Fibroblast of the aortic adventitia (primary cell): ENCODE measurements at places on chromosomes 4 and X.
A peak's percentile ranks its signal among the peaks of the same experiment; 100 is the strongest.

GRCh38 chr4:151801547-151802516 lies 41.0 kb upstream of the GATB start:
- peak; percentile 46 for DNase-seq

DNA sequence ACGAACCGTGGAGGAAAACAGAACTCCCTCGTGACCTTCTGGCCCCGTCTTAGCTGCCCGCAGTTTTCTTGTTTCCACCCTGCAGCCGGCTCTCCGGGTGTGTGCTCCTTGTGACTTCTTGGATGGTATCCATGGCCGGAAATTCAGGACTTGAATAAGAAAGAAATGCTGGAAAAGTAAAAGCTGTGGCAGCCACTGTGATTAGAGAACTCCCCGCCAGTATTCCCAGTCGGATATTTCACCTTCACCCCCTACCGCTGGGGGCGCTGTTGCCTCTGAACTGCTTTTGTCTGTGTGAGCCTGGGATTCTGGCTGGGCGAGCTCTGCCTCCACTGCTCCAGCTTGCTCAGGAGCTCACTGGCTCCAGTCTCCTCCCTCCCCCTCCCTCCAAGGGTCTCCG lies 41.5 kb upstream of the CYP4V2 start:
- DNase-seq: peak; percentile 80

DNA sequence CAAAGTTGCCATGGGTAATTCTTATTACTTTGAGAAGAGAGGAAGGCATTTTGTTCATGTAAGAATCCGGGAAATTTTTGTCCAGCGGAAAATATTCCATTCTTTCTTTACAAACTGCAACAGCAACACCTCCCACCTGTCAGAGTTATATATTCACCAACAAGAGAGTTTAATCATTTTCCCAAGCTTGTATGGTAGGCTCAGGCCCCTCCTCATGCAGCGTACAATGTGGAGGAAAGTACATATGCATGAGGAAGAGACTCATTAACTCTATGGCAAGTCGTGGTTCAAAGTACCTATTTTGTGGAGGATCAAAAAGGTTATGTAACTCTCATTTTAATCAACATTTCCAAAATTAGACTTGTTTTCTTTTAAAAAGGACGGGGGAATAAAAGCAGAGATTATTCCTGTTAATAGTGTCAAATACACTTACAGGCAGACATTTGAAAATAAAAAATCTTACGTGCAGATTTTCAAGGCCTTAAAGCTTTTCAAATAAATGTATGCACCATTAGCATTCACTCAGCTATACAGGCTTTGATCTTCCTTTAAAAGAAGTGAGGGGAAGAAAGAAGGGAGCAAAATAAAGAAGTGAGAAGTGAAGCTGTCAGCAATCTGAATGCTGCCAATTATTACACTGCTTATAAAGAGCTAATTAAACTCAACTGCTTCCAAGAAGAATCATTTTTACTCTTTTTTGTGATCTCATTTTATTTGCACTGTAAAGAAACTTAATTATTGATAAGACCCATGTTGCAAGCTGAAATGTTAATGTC lies 204.8 kb downstream of the FAT4 start:
- DNase-seq: no peak

- peak; percentile 22 for DNase-seq
These were observed 4.1 kb downstream of the PCDH7 start for GRCh38 chr4:30724247-30724646.

DNA sequence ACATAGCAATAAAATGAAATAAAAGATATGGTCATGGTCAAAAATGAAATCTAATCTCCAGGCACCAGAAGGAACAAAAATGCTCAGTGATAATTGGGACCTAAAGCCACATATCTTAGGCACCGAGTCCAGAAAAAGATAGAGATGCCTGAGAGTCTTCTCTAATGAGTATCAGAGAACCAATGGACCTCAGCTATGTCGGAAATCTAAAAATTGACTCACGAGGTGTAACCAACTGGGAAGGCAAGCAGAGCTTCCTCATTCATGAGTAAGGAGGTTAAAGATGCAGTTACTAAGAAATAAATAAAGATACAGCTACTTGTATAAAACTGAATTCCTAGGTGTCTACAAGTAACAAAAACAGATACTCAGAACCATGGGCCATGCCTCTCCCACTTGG lies 72.1 kb downstream of the KLHL34 start:
- DNase-seq: no peak

GRCh38 chr4:27946799-27947198 lies 1086.2 kb downstream of the STIM2 start:
- no peak for DNase-seq

GRCh38 chr4:18529482-18529881 lies 507.9 kb upstream of the LCORL start:
- DNase-seq: no peak

- DNase-seq: peak; percentile 55
These were observed 57.7 kb downstream of the IL13RA2 start for GRCh38 chrX:114959729-114960128.

- DNase-seq: no peak
These were observed 193.7 kb downstream of the PPP3CA start for GRCh38 chr4:101153653-101154052.

GRCh38 chrX:22409418-22409817 lies 136.7 kb downstream of the CBLL2 start:
- DNase-seq: no peak

- DNase-seq: no peak
These were observed 28.7 kb downstream of the PRPS1 start for GRCh38 chrX:107656978-107657377.

DNA sequence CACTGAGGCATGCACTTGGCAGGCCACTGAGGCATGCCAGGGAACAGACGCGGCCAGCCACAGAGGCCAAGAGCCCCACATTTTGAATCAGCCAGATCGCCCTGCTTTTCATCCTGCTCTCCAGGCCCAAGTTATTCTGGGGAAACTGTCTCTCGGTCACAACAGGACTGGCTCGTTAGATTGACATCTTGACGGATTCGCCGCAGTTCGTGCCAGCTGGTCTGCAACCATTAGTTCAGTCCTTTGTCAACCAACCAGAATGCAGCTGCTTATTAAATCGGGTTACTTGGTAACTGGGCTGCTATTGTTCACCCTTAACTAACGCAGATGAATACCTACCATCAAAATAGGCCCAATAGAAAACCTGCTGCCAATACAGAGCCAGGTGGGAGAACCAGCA lies 16.7 kb downstream of the CLDN34 start:
- DNase-seq: no peak

- no peak for DNase-seq
These were observed 2.0 kb upstream of the PROM1 start for GRCh38 chr4:16085822-16086221.

GRCh38 chr4:620201-620600 lies 5.2 kb upstream of the PDE6B start:
- no peak for DNase-seq

DNA sequence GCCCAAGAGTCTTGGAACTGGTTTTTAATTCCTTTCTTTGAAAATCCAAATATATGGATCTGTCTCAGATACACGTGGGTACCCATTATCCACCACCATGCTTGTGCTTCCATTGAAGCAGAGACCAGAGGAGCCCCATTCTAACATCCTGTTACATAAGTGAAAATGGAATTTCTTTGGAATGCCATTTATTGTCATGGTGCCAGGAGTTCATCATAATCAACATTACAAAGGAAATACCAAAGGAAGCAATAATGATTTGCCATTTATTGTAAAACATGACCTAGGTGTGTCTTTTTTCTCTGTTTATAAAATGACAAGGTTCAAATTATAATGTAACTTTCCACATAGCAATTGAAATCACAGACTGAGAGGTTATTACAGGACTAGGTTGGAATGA lies 61.7 kb downstream of the PALLD start:
- DNase-seq: peak; percentile 72

GRCh38 chr4:22356987-22357596 lies 158.8 kb downstream of the ADGRA3 start:
- peak; percentile 68 for DNase-seq

- no peak for DNase-seq
These were observed 65.9 kb upstream of the OGT start for GRCh38 chrX:71466979-71467523.

- no peak for DNase-seq
These were observed 1.6 kb upstream of the GIMD1 start for GRCh38 chr4:106370214-106370613.

DNA sequence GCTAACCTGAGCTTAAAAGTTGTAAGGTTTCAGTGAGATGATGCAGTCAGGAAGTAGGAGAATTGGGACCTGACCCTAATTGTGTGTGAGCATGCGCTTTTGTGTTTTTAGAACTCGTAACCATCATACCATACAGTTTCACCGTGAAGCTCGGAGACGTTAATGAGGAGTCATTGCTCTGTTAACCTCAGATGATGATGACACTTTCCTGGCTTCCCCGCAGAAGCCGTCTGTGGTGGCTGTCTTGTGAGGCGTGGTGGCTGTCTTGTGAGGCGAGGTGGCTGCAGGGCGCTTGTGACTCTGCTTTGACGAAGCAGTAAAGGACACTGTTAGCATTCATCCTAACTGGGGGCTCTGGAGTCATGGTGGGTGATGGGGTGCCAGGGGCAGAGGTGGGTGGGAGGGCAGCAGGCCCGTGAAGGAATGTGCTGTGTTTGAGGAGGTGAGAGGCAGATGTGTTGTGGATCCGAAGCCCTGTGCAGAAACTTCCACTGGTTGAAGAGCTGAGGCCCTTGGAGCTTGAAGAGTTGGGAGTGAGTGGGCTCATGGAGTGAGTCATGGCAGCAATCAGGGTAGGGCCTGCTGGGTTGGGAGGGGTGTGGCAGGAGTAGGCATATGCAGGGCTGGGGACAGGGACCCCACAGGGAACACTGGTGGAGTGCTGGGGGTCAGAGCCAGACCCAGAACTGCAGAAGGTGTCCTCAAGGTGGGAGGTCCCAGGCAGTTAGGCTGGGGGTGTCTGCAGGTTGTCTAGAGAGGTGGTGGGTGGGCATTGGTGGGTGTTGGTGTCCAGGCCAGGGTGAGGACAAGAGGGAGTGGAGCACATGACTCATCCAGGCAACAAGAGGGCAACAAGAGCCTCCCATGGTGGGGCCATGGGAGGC lies 57.4 kb downstream of the NSD2 start:
- no peak for DNase-seq

- DNase-seq: no peak
These were observed 31.4 kb downstream of the SSX5 start for GRCh38 chrX:48165241-48165640.

DNA sequence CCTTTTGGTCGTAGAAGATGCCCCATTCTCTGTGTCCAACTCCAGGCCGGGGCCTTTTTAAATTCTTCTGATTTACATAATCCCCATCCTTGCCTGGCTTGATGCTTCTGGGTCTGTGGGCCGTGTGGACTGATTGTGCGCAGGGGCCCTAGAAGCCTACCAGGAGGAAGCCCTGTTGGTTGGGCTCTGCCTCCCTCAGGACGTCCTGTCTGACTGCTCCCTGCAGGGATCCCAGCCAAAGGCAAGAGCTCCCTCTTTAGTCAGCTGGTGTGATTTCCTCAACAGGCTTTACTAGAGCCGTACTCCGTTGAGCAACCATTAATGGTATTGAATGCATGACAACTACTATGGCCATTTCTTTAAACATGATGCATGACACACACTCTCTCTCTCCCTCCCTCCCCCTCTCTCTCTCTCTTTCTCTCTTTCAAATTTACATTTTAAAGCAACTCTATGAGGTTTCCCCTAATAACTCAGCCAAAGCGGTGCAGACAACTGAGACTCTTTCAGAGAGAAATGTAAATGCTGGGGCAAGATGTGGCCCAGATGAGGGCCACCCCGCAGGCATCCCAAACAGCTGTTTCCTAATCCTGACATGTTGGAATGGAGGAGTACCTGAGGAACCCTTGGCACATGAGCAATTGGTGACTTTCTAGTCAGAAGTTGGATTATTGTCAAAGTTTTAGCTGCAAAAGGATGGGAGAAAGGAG lies 117.3 kb downstream of the DRD5 start:
- DNase-seq: peak; percentile 2

GRCh38 chr4:72340803-72341431 lies 228.1 kb downstream of the ADAMTS3 start:
- DNase-seq: peak; percentile 21

GRCh38 chrX:20046864-20047263 lies 56.0 kb upstream of the BCLAF3 start:
- no peak for DNase-seq

- DNase-seq: peak; percentile 50
These were observed 105.9 kb downstream of the THOC2 start for GRCh38 chrX:123626962-123627361.

GRCh38 chr4:139574641-139575040 lies 18.6 kb upstream of the SETD7 start:
- DNase-seq: peak; percentile 67

DNA sequence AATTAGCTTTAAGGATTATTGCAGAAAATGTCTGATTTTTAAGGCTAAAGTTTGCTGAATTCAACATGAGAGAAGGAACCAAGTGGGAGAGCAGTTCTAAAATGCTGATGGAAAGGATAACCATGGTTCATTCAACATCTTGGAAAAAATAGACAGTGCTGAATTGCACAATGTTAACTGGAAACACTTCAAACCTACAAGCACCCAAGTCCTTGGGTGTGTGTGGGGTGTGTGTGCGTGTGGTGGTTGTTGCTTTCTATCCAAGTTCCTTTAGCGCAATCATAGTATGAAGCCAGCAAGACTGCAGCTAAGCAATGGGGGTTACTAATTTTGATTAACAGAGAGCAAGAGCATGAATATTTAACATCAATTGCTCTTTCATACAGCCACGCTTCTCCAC lies 29.3 kb upstream of the SCOC start:
- peak; percentile 74 for DNase-seq

- DNase-seq: peak; percentile 51
These were observed at the start of gene TMEM131L for GRCh38 chr4:153466081-153466948. Gene TMEM131L (plus strand): TSS chr4:153466360. CDS start chr4:153466398, 38 bp downstream.

- DNase-seq: no peak
These were observed 499.3 kb upstream of the CT83 start for GRCh38 chrX:116961872-116962582.

GRCh38 chrX:50565718-50566117 lies 95.1 kb upstream of the DGKK start:
- no peak for DNase-seq

- no peak for DNase-seq
These were observed 97.1 kb upstream of the MAML3 start for GRCh38 chr4:140250989-140251552.

GRCh38 chr4:20474119-20474518 lies 222.4 kb downstream of the SLIT2 start:
- DNase-seq: peak; percentile 50
